ENCODE measurements at places on chromosomes 6 and 20.

- DNase-seq = no peak
Observed at GRCh38 chr6:14372734-14373489, 255.3 kb downstream of the CD83 start.

GRCh38 chr20:38581013-38581412 lies at the start of gene ADIG:
Gene ADIG (plus strand): TSS chr20:38581197. CDS start chr20:38581251, 54 bp downstream.
- no peak for DNase-seq

- no peak for DNase-seq
Observed at GRCh38 chr6:3489961-3490624, 33.2 kb upstream of the SLC22A23 start.

- DNase-seq = no peak
Observed at GRCh38 chr6:138000941-138001340, 106.3 kb downstream of the PERP start.

GRCh38 chr20:20820104-20820503 lies 107.7 kb upstream of the RALGAPA2 start:
- DNase-seq = no peak

GRCh38 chr6:100266494-100267401 lies 198.0 kb downstream of the SIM1 start:
- no peak for DNase-seq

- DNase-seq = no peak
Observed at GRCh38 chr6:125732398-125732797, 17.0 kb upstream of the HEY2 start.

DNA sequence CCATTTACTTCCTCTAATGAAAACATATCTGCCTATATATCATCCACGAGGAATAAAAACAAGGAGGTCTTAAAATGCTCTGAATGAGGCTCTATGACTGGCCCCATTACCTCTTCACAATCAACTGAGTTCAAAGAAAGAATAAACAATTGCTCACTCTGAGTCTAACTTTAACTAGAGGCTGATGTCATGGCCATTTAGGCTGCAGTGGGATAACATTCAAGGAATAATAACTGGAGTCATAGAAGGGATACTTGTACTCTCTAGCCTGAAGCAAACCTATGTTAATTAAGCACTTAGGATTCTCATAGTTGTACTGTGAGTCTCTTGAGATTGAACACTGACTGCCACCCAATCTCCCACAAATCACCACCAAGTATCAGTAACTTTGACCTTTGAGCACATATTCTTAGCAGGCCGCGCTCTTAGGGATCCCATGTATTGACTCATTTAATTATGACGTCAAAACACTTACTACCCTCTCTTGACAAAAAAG lies 70.2 kb downstream of the PERP start:
- no peak for DNase-seq

GRCh38 chr20:7004801-7005200 lies 237.3 kb downstream of the BMP2 start:
- DNase-seq = no peak

DNA sequence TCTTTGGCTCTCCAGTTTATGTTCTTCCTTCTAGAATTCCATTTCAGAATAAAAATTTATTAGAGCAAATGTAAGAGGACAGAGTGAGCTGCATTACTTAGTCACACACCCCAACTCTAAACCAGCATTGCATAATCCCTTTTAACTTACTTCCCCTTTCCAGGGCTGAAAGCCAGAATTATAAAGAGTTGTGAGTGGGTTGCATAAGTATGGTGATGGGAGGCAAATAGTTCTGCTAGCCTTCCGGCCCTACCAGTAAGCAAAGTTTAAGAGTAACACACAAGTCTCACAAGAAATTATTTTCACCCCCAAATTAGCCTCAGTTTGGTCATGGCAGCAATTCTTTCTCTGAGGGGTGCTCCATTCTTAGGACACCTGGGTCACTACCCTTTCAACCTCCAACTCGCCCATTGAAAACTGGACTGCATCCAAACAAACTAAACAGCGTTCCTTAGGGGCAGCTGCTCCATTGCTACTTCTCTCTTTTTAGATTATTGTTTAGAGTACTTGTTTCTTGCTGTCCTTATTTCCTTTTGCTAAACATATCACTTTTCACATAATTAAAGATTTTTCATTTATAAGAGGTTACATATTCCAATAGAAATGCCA lies 1.6 kb downstream of the KIAA0408 start:
- DNase-seq = no peak

DNA sequence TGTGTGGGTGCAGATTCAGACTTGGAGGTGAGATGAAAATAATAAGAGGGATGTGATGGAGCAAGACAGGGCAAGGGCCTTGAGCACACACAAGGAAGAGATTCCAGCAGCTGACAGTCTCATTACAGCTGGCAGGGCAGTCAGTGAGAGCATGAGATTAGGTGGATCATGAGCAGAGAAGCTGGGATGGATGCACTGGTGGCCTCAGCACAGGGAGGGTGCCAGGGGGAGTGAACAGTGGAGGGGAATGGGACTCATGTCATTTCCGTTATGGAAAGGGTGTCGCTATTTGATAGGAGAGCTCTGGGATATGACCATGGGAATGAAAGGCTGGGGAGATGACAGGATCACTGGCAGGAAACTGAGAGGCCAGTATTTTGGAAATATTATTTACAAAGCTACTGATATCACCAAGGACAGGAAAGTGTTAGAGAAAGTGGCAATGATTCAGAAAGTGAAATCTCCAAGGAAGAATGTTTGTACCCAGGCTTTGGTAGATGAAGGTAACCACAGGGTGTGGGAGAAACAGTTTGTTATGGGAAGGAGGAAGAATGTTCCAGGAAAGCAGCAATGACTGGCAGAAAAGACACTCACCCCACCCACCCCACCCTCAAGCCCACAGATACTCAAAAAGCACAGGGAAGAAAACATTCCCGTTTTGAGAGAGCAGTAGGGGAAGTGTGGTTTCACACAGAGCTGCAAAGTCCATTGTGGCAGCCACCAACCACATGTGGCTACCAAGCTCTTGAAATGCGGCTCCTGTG lies 214.7 kb upstream of the PROKR2 start:
- DNase-seq = no peak

GRCh38 chr6:32761072-32761471 lies 2.3 kb downstream of the HLA-DQB2 start:
- no peak for DNase-seq

DNA sequence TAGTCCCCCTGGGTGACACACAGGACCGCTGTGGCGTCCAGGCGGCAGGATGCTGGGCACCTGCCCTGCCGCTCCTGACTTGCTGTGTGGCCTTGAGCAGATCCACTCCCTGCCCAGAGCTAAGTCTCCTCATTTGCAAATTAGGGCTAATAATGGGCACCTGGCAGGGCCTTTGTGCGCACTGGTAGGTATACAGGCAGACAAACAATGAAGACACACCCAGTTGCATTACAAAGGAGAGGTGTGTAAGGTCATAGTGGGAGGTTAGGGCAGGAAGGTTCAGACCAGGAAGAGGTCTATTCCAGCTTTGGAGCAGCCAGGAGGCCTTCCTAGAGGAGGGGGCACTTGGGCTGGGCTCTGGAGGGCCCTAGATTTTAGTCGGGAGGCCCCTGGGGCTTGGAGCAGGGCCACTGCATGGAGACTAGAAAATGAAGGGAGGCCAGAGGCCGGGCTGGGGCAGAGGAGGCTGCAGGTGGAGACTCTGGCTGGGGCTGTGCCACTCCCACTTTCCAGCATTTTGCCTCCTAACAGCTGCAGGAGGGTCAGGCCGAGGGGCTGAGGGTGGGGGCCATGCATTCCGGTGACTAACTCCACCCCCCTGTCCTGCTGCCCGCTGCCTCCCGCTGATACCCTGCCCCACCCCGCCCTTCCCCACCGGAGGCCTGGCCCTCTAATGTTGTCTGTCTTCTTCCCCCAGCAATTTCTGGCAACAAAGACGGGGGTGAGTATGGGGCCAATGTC lies 28.5 kb downstream of the MYH7B start:
- DNase-seq = no peak
